Suppressor macrophage treated with lipopolysaccharide for 4 hours (primary cell): ENCODE measurements at places on chromosomes 6 and 20.
A peak's percentile ranks its signal among the peaks of the same experiment; 100 is the strongest.

DNA sequence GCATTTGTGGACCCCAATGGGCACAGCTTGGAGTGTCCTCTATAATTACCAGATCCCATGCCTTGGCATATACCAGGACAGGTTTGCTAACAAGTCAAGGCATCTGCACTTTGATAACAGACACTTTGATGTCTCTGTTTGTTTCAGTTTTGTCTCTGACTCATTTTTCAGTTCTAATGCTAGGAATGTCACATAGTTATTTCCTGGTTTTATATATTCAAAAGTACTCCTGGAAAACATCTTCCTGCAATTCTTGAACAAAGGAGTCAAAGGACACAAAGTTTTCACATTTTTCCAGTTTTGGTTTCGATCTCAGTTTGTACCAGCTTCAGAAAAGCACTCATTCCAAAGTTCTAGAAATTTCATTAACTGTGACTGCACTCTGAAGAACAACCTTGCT is 188.1 kb downstream of the FOXC1 start:
- DNase-seq = no peak

DNA sequence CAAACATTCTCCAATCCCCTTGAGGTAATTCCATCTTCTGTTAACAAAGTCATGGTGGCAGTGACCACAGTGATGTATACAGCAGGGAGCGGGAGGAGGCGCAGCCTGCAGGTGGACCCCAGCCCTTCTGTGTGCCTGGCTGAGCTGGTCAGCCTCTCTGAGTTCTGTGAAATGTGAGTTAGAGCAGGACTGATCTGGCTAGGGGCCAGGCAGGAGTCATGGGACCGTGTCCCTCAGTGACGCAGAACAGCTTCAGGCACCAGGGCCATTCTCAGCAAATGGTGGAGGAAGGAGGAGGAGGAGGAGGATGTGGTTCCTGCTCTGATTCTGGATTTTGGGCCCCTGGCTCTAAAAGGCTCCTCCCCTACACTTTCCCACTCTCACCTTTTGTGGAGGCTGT is 6.9 kb downstream of the PHACTR3 start:
- DNase-seq = no peak

GRCh38 chr6:116370760-116371119 is at the start of gene DSE:
TSS of gene DSE (plus strand) at chr6:116370947. CDS start at chr6:116399251, 28,304 bp downstream.
- peak; percentile 86 for DNase-seq

DNA sequence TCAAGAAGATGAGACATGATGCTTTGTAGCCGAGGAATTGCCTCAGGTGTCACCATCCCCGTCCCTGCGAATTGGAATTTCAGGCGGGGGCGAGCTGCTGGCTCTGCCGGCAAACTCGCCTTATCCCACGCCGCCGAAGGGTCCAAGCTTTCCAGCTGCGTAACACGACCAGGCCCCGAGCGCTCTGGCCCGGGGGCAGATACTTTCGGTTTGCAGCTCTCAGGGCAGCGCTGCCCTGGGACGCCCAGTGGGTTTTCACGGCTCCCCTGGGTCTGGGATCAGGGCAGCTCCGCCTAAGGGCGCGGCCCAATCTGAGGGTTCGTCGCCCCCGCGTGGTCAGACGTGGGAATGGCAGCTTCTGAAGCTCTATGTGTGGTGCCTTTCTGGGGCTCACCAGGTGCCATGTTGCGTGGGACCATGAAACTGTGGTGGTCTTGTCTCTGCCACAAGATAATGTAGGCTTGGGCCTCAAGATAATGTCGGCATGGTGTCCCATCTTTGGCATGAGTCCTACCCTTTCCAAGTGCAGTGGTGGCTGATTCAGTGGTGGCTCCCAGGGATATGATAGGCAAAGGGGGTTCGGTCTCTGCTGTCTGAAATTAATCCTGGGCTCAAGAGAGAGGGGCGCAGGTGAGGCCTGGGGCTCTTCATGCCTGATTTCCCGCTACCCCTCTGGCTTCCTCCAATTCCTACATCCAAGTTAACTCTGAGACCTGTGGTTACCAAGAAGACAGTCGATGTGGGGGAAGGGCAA is 21.0 kb downstream of the PIGT start:
- DNase-seq = peak; percentile 94

DNA sequence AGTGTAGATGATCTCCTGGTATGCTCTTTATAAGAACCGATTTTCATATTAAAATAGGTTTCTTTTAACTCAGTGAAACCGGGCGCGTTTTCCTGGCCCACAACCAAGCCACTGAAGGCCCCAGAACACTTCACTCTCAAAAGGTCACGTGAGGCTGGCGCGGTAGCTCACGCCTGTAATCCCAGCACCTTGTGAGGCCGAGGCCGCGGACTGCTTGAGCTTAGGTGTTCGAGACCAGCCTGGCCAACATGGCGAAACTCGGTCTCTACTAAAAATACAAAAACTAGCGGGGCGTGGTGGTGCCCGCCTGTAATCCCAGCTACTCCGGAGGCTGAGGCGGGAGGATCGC is 402 bp upstream of the TAF8 start:
- DNase-seq = no peak

DNA sequence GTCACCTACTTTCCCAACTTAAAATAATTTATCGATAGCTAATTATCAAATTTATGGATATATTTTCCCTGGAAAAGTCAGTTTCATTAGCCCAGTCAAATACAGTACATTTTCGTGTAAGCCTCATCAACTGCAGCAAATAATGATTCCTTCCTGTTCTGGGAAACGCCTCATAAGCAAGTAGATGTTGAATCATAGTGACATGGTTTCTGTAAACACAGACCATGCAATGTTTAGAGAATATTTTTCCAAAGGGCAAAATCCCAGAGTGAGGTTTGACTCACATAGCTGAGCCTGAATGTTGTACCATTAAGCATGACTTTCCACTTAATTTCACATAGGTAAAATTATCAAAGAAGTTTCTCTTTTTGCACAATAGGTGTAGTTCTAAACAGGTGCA is 16.7 kb upstream of the VNN1 start:
- DNase-seq = peak; percentile 83

- no peak for DNase-seq
These were observed 748.6 kb downstream of the TENT5A start for GRCh38 chr6:81003894-81004293.

DNA sequence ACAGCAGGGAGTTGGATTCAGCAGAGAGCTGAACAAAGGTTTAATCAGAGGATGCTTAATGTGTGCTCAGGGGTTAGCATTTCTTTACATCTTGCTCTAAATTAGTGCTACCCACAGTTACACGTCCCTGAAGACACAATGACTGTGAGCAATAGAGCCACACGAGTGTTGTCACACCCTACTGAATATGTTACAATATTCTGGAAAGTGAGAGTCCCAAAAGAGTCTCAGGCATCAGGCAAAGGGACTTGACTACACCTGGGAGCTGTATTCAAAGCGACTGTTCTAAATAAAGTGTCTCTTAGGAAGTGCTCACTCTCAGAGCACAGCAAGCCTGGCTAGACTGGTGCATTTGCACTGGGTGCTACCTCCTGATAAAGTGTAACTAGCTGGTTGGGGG is 108.7 kb downstream of the GRM4 start:
- no peak for DNase-seq

GRCh38 chr20:52201395-52201794 is 9.8 kb upstream of the ZFP64 start:
- no peak for DNase-seq

- no peak for DNase-seq
These were observed 1.1 kb downstream of the TBC1D32 start for GRCh38 chr6:121333196-121333595.

DNA sequence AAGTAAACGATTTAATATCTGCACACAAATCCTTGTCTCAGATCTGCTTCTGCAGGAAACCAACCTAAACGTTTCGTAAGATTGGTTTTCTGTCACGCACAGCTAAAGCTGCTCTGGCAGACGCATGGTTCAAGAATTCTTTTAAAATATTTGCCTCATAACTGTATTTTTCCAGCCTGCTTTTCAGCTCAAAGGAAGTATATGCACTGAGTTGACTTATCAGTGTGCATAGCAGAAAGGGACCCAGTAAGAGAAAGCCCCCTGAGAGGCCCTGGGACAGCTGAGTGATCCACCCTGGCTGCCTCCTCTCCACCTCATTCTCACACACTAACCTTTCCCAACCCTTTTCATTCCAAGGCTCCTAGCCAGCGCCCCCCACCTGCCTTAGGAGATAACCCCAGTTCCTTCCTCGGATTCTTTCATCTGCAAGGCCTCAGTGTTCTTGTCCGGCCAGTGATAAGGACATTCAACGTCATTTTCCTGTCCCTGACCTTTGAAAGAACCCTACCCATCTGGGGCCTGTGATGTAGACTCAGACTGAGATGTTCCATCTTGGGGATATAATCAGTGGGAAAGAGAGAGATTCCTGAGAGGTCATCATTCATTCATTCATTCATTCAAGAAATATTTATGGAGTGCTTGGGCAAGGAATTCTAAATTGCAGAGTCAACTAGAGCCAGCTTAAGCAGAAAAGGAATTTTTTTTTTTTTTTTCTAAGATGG is 22.4 kb upstream of the SLC9A8 start:
- DNase-seq = no peak

DNA sequence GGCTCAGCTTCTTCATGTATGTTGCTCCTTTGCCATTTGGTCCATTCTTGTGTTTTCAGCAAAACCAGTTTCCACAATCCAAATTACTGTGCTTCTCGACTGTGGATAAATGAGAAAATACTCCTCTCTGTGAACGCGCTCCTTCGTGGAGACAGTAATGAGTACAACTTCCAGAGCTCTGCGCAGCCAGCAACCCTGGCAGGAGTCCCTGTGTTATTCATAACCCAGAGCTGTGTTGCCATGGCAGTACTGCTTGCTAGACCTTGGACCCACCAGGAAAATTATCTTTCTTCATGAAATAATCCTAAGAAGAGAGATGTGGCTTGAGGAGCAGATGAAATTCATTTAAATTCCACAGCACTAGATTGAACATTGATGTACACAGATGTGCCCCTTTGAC is 73.7 kb downstream of the SLC22A3 start:
- no peak for DNase-seq

GRCh38 chr6:6932968-6933367 is 174.8 kb upstream of the RREB1 start:
- no peak for DNase-seq

- DNase-seq = no peak
These were observed 30.8 kb upstream of the RUNX2 start for GRCh38 chr6:45297320-45297719.

DNA sequence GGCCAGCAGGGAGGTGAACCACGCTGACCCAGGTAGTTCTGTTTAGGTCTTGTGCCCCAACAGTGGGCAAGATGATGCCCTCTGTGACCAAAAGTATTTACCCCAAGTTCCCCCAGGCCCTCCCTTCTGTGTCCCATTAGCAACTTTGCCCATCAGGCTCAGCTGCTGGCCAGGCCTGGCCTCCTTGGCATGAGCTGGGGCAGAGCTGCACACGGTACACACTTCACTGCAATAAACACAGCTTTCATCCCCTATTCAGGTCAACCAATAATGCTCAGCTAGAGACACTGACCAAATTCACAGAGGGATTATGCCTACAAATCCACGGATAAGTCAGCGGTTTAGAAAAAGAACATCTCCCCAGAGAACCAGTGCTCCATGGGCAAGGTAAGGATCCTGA is 103.7 kb downstream of the SLC23A2 start:
- no peak for DNase-seq

- DNase-seq = no peak
These were observed 51.1 kb downstream of the RCAN2 start for GRCh38 chr6:46440141-46440540.

DNA sequence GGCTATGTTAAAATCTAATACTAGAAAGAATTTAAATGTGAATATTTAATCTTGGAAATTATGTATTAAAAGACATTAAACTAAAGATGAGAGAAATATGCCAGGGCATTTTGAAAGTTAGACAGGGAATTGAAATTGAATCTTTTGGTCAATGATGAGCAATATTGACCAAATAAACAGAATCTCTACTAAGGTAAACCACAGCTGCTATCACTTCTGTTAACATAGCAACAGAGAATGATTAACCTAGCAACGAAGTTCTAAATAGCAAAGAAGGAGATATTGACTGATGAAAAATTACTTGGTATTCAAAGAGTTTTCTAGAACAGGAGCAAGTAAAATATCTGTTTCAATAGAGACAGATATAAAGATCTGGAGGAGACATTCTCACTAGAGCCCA is 45.2 kb upstream of the RSPO3 start:
- DNase-seq = no peak

GRCh38 chr20:23011008-23011721 is 23.9 kb upstream of the SSTR4 start:
- DNase-seq = no peak

DNA sequence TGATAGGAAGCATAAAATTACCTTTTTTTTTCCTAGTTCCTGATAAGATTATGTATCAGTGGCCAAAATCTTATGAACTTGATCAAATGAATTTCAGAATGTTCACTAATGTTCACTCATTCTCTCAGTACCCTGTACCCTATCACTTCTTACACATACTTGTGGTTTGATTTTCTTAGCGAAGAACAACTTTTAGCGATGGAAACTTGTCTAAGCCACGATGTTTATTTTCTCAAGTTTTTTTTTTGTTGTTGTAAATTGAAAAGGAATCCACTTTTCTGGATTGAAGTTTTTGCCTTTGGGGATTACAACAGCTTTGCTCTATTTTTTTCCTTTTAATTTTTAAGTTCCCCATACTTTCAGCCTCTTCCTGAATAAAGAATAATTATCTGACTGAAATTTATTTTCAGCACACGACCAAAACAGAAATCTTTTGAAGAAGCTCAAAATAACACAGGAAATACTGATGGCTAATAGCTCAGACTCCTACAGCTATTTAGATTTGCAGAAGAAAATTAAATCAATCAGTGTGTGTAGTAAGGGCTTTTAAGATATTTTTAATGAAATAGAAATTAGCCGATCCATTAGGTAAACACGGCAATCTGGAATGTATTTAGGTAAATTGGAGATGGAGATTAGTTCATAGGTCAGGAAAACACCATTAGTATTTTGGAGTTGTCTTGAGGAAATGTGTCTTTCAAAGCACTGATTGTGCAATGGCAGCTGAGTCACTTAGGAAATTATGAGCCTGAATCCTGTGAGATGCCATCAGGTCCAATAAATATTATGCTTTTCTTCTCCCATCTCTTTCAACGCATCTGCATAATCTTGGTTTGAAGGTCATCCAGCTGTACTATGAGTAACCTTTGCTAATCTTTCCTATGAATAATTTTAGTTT is 217.5 kb downstream of the GJA1 start:
- peak; percentile 77 for DNase-seq

DNA sequence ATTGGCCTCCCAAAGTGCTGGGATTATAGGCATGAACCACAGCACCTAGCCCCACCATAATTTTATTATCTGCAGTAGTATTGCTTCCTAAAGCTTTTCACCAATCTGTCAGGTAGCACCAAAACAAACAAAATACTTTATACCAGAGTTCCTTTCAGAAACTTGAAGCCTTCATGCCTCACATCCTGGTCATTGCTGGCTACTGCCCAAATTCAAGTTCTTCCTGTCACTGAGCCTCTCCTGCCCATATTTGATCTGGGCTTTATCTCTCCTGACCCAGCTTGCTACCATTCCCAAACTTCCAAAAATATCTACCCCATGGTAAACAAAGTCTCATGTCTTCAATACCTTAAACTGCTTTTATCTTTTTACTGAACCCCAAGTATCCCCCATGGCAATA is 34.9 kb upstream of the DST start:
- DNase-seq = no peak
